Large intestine (tissue), 12 donors: ENCODE measurements at places on chromosomes 7 and 10. TPM values are rescaled to one million over a fixed set of nuclear protein-coding genes. Genes with fewer than 3 reads are reported as not detected.

- no peak for DNase-seq
Observed at GRCh38 chr7:1920266-1920681, 250.2 kb downstream of the ELFN1 start.

- no peak for DNase-seq
Observed at GRCh38 chr10:34370126-34370525, 445.0 kb downstream of the PARD3 start.

DNA sequence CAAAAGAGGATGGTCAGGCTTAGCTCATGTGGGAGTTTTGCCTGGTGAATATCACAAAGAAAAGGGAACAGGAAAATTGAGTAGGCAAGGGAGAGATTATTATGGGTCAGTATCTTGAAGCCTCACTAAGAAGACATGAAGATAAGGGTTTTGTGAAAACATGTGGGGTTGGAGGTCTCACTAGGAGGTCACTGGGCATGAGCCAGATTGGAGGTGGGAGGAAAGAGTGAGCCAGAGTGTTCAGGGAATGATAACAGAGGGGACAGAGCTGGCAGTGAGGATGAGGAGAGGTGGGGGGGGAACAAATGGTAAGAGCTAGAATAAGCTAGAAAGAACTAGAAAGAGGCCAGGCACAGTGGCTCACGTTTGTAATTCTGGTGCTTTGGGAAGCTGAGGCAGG lies 374.3 kb downstream of the GRID1 start:
- DNase-seq, result no peak

The PLEKHA8 gene
- polyA plus RNA-seq, result 7.3 TPM

DNA sequence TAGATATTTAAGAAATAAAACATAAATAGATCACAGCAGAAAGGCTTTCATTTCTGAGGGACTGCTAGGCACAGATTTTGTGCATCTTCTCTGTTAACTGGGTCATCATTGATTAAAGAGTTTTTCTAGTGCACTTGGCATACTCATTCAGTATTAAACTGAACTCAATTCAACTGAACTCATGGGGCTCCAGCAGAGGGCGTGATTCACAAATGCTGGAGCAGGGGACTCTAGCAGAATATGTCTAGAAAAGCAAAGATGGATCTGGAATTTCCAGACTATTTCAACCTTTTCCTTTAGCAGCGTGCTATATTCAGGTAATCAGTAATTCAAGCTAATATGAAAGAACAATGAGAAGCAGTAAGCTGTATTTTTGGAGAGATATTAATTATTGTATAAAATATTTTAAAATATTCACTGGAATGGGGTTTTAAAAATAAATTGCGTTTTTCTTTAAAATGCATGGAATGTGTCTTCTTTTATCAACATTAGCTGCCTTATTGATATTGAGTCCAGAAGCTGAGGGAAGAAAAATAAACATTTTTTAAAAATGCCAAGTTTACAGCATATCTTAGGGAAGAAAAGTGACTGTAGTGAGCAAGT lies 296.8 kb upstream of the CACNA2D1 start:
- DNase-seq, result no peak

The ADAP1 gene
- 62.0 TPM for polyA plus RNA-seq
